ENCODE measurements at places on chromosomes 5 and 9.

GRCh38 chr5:81826128-81826527 lies 75.2 kb upstream of the SSBP2 start:
- no peak for DNase-seq

DNA sequence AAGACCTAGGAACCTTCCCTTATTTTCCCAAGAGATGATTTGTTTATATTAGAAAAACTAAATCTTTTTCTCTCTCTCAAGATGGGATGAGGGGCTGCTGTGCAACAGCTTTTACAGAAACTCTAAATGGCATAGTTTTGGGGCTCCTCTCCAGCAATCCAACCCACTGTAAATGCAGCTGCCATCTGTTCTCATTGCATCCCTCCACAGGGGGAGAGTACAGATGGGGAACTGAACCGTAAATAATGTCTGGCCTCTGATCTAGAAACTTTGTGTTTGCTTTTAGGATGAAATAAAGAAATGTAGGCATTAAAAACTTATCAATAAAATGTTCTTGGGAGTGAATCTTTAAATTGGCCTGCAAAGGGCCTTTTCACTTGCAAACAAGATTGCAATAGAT lies 291.4 kb downstream of the MCTP1 start:
- DNase-seq = no peak

DNA sequence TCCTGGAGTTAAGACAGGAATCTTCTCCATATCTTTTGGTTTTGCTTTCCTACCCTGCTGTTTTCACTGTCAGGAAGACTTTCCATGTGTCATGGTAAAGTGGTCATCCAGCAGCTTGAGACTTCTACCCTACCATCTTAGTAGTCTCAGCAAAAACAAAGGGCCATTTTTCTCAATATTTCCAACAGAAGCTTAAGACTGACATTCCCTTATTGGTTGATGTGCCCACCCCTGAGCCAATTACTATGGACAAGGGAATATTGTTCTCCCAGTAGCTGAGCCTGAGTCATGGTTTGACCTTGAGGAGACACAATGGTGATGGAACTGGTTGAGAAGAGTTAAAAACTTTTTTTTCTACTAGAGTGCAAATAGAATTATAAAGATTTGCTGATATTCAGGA lies 105.6 kb downstream of the CSNK1G3 start:
- DNase-seq = no peak

GRCh38 chr5:163807781-163808180 lies 302.4 kb downstream of the MAT2B start:
- DNase-seq = no peak

GRCh38 chr5:72012906-72013305 lies 94.4 kb upstream of the MAP1B start:
- no peak for DNase-seq

- no peak for DNase-seq
These were observed 83.8 kb upstream of the ERCC6L2 start for GRCh38 chr9:95791695-95792094.

- no peak for DNase-seq
These were observed 97.4 kb upstream of the IFNK start for GRCh38 chr9:27426511-27427271.

Measured in activated CD4-positive, alpha-beta memory T cell treated with anti-CD3 and anti-CD28 coated beads, Interleukin-2, amount 10 ng/mL, durations not matched to agents 7 days and 5 days (primary cell).